ENCODE measurements at places on chromosomes 16 and 17.

GRCh38 chr17:75719732-75720131, 1.5 kb upstream of the ITGB4 start:
- no peak for DNase-seq

DNA sequence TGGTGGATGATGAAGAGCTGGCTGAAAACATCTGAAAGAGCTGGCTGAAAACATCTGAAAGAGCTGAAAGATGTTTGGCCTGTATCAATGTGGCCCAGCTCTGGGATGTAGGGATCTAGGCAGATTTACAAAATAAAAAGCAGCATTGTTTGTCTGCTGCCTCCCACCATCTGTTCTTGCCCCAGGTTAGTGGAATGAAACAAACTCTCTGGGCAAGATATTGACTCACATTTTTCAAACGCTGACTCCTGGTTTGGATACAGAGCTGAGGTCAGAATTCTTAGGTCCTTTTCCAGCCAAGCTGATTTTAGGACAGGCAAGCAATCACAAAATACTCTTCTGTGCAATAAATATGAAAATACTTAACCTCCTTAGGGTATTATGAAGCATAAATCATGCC, 139.0 kb downstream of the STX8 start:
- no peak for DNase-seq

DNA sequence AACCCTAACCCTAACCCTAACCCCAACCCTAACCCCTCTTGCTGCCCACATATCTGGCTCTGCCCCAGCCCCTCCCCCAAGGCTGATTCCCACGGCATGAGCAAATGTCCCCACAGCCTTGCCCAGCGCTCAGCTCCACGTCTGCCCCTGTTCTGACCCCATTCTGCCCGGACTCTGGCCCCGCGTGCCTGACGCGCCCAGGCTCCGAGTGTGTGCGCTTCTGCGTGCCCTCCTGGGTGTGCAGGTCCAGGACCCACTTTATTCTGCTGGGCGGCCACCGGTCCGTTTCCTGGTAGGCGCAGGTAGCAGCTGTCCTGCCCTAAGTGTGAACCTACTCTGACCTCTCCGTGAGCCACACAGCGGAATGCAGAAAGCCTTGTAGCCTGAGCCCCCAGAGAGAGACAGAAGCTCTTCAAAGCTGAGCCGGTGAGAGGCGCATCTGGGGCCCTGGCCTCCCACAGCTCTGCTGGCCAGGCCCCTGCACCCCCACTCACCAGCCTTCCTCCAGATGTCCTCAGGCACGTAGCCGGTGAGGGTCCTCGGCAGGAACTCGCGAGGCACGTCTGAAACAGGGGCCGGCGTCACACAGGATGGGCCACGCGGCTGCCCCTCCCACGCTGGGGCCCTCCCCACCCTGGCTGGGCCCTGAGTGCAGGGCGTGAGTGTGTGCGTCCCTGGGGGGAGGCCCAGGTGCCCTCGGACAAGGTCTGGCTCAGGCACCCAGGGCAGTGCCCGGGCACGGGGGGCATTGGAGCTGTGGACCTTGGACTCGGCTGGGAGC, 14.0 kb upstream of the PABPN1L start:
- no peak for DNase-seq

GRCh38 chr16:2698965-2699750, 16.8 kb downstream of the KCTD5 start:
- no peak for DNase-seq

- DNase-seq, result no peak
These were observed 19.8 kb downstream of the MAPT start for GRCh38 chr17:45914047-45914717.

GRCh38 chr17:75414488-75414887, 9.0 kb upstream of the GRB2 start:
- no peak for DNase-seq

GRCh38 chr17:75595284-75595919, 7.8 kb downstream of the MYO15B start:
- DNase-seq, result no peak

DNA sequence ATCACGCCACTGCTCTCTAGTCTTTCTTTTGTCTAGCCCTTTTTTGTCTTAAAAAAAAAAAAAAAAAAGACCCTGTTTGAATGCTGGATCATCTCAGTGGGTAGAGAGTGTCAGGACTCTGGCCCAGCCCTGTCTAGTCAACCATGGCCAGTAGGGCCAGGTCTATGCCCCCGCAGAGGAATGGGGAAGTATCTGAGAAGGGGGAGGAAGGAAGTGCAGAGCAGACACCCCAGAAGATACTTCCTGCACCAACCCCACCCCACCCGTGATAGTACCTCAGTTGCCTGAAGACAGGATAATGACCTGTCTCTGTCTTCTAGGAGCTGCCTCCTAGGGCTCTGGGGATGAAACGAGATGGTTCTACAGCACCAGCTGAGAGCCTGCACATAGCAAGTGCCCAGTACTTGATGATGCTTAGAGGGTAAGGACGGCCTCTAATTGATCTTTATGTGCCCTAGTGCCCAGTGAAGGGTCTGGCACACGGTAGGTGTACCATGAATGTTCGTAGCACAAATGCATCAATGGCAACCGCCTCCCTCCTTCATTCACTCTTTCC, 55.4 kb downstream of the ABAT start:
- DNase-seq, result peak; percentile 3

DNA sequence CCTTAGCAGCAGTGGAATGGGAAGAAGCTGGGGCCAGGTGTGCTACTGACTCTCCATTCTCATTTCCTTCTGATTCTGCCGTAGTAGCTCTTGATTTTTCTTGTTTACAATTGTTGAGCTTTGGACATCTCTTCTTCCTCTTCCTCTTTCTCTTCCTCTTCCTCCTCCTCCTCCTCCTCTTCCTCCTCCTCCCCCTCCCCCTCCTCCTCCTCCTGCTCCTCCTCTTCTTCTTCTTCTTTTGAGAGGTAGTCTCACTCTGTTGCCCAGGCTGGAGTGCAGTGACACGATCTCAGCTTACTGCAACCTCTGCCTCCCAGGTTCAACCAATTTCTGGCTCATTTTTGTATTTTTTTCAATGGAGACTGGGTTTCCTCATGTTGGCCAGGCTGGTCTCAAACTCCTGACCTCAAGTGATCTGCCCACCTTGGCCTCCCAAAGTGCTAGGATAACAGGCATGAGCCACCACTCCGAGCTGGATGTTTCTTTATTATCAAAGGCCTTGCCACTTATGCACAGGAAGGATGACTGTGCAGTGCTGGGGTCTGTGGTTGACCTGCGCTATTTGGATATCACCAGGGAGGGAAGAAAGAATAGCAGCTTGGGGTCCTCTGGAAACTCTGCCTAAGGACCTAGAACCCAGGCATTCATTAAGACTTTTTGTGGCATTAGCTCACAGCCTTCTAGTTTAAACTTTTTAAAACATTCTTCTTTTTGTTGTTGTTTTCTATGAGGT, 127.8 kb upstream of the KCNJ16 start:
- no peak for DNase-seq

DNA sequence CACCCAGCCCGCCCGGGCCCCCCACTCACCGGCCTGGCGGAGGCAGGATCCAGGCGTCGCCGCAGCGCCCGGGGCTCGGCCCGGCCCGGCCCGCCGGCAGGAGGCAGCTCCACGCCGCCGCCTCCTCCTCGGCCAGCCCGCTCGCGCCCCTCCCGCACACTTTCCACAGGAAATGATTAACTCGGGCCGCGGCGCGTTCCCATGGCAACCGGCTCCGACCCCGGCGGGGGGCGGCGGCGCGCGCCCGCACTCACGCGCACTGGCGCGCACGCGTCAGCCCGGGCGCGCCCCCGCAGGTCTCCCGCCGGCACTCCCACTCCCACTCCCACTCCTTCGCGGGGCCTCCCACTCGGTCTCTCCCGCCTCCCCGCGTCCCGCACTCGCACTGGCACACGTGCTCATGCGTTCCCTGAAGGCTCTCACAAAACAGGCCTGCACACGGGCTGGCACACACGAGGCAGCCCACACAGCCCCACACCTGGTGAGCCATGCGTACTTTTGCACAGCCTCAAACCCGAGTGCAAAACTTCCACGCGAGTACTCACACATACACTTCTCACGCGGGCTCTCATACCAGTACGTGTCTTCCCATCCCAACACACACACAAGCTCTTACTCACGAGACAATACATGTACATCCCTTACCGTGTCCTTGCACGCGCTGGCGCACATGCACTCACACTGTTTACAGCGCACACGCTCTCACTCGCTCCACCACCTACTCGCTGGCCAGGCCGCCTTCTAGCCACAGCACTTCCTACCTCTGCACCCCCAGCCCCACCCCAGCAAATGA, at the start of gene KIFC3:
TSS of gene KIFC3 (minus strand) at position 151 of the 793 bp plus-strand sequence. CDS start 4,248 bp downstream, outside the sequence.
- peak; percentile 73 for DNase-seq

DNA sequence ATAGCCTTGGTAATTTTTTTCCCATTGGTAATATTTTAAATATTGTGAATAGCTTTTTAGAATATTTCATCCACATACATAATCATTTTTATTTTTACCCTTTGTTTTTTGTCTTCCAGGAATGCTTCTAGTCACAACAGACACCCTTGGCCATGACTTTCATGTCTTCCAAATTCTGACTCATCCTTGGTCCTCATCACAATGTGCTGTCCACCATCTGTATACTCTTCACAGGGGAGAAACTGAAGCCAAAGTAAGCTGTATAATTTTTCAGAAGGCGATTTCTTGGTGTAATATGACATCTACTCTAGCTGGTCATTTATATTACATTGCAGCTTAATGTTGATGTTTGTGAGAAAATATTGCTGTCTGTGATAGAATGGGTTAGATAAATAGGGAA, 269.4 kb downstream of the BCAS3 start:
- DNase-seq, result no peak

GRCh38 chr17:4635823-4636375, 5.6 kb downstream of the ALOX15 start:
- peak; percentile 11 for DNase-seq

DNA sequence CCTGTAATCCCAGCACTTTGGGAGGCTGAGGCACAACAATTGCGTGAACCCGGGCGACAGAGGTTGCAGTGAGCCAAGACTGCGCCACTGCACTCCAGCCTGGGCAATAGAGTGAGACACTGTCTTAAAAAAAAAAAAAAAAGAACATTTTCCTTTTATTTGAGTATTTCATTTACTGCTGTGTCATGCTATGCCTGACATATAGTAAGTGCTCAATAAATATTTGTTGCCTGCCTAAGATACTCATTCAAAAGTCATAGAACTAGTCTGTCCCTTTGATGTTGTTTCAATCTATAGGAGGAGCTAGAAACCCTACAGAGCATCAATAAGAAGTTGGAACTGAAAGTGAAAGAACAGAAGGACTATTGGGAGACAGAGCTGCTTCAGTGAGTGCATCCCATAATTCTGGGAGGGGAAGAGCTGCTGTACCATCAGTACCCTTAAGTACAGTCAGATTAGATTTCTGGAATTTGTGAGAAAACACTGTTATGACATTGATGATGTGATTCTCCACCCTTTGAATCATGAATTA, 20.0 kb downstream of the CALCOCO2 start:
- peak; percentile 3 for DNase-seq

DNA sequence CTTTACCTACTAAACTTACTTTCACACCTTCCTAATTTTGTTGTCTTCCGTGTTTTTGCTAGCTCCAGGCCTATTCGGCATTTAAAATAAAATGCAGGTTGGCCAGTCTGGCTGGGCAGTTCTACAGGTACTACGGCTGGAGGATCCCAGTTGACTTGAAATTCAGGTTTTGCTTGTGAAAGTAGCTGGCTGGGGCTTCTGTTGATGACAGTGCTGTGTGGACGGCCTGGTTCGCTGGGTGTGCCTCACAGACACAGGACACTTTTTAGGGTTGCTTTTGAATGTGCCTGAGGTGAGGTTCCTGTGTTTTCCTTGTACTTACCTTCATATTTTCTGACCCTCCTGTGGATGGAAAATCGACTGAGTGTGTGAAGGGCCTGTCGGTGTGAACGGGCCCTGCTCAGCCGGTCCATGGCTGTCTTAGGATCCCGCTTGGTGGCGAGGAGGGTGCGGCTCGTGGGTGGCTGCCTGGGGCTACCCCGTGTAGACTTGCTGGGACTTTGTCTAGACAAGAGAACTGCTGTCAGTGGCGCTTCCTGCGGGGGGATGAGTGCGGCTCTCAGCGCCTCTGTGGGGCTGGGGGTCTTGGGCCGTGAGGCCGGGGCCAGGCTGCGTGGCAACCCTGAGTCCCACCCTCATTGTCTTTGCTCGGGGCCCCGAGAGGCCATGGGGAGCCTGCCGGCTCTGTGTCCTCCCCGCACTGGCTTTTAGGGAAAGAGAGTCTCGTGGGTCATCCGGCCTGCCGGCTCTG, 18.7 kb upstream of the ZNF750 start:
- peak; percentile 49 for DNase-seq

DNA sequence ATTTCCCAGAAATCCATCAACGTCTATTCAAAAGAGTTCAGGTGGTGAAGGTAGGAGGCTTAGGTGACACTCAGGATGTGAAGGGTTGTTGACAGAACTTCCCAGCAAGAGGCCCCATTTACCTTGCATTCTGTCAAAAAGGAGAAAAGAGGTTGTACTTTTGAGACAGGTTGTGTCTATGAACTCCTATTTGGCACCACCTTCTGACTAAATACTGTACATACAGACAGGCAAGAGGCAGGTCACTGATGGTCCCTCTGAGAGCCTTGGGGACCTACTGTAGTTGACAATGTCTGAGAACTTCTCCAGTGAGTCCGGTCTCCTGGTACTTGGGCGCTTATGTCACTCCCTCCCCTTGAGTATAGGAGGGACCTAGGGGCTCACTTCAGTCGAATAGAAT, 479.3 kb upstream of the ZFHX3 start:
- DNase-seq, result no peak

DNA sequence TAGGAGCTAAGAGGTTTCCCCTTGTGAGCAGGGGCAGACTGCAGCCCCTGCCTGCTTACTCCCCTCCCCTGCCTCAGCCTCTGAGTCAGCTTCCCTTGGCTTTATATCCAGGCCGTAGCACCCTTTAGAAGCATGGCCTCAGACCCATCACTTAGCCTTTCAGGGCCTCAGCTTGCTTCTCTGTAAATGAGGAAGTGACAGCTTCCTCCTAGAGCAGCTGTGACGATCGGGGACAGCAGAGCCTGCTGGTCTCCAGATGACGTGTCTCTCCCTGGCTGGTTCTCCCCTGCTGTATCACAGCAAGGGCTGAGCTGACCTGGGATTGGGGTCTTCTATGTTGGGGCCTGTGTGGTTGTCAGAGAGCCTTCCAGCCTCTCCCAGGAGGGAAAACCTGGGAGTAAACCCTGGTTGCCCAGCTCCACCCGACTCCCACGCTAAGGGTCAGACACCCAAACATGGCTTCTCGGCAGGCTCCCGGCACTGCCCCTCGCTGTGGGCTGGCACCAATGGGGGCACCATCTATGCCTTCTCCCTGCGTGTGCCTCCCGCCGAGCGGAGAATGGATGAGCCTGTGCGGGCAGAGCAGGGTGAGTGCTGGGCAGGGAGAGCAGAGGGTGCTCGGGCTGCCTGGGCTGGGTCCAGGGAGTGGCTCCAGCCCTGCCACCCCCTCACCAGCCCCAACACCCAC, 16.3 kb upstream of the MYO15B start:
- DNase-seq, result peak; percentile 26

GRCh38 chr17:39848600-39848999, 15.5 kb downstream of the IKZF3 start:
- no peak for DNase-seq

Data from CD4-positive, alpha-beta T cell treated with Interleukin-4 for 4 hours (primary cell).